ENCODE measurements at places on chromosomes 5 and 9.

DNA sequence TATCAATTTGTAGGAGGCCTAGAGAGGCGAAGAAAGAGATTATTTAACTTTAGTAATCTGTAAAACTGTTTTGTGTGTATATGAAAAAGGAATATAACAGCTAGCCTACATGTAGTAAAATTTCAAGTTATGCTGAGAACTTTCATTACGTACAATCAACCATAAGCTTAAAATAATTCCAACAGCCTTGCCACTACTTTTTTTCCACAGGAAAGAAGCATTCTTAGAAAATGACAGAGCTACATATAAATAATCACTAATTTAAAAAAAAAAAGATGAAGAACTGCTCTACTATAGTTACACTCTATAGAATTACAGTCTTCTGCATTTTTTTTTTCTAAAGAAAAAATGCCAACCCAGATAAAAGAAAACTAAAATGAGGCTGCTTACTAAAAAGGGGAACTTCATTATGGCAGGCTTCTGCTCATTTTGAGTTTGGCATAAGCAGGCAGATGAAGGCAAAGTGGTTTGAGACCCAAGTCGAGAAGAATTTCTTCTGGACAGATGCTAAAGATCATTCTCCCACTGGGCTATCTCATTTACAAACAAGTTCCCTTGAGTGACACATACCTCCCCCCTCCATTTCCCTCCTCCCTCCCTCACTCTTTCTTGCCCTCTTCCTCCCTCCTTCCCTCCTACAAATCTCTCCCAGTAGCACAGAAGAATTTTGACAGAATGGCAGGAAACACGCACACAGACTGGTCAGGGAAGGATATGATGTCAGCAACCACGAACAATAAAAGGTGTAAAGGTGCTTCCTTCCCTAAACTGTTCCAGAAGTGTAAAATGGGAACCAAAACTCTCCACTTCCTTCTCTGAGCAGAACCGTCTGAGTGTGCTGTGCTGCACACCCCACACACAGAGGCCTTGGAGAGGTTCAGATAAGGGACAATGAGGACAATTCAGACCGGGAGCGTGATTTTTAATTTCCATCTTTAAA is 56.1 kb downstream of the MEF2C start:
- DNase-seq, result no peak

- DNase-seq, result no peak
Observed at GRCh38 chr9:88831713-88832407, 159.4 kb upstream of the S1PR3 start.

- DNase-seq, result no peak
Observed at GRCh38 chr9:130830231-130830760, 4.8 kb upstream of the ABL1 start.

DNA sequence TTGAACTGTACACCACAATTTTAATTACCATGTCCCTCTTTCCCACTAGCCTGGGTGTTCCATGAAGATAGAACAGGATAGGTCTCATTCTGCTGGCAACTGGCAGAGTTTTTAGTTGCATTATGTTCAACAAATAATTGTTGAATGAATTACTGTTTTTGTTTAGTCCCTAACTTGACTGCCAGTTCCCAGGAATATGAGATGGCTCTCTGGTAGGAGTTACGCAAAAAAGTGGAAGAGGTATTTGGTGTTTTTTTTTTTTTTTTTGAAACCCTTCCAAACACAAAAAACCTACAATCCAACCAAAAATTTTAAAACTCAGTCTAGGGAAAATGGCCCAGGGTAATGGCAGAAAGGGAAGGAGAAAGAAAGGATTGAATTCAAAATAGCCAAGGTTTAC is 153.6 kb downstream of the GNAQ start:
- DNase-seq, result no peak

DNA sequence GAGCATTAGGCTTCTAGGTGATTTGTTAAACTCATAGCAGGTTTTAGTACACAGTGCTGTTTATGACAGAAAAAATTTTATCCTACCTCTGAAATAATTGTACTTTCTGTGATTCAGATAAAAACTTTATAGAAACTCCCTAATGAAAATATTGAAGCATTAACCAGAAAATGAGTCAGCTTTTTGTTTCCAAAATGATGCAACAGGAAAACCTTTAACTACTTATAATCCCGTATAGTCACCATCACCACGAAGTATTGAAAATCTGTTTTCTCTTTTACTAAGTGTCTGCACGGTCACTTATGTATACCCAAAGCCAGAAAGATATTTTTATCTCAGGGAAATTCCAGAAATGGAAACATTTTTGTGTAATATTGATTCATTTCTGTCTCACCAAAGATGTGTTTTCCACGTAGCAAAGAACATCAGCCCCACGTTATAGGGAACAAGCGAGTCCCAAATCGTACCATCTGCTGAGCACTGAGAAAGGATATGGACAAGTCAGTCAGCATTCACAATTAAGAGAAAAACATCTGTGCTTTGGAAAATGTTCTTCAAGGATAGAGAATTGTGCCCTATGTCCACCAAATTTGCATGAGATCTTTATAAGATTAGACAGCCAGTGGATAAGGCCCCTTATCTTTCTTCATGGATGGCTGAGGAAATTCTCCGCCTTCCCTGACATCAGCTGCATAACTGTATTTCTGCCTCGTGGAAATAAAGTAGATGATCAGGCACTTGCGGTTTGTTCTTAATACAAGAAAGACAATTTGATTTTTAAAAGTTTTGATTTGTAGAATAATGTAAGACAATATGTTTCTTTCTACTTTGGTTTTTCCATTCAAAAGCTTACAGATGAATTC is 41.9 kb downstream of the TNFAIP8 start:
- DNase-seq, result no peak

GRCh38 chr5:949815-950560 is 57.3 kb downstream of the TRIP13 start:
- no peak for DNase-seq

DNA sequence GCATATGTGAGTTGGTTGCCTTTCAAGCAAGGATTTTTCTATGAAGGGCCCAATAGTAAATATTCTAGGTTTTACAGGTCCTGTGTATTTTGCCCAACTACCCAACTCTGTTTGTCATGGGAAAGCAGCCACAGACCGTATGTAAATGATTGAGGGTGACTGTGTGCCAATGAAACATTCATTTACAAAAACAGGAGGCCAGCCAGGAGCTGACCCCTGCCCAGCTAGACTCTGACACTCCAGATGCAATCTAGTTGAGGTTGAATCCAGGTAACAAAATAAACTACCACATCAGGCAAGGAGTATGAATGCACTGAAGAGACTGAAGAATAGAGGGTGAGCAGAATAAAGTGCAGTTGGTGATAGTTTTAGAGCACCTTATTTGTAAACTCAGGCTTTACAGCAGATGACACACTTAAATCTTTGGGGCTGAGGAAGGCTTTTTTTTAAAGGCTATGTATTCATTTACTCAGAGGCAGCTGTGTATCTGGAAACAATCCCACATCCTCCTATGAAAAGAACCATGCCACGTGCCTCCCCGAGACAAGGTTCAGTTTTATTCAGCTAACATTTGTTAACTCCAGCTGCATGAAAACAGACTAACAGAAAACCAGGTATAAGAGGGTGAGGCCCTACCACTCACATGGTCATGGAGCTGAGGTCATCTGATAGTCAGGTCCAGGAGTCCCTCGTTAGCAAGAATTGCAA is 60.7 kb downstream of the SLC1A1 start:
- DNase-seq, result no peak

- no peak for DNase-seq
Observed at GRCh38 chr5:77492653-77493000, 511 bp upstream of the WDR41 start.

GRCh38 chr9:16553869-16554540 is 316.5 kb downstream of the BNC2 start:
- DNase-seq, result no peak

GRCh38 chr5:148740079-148740858 is 85.9 kb upstream of the HTR4 start:
- no peak for DNase-seq

DNA sequence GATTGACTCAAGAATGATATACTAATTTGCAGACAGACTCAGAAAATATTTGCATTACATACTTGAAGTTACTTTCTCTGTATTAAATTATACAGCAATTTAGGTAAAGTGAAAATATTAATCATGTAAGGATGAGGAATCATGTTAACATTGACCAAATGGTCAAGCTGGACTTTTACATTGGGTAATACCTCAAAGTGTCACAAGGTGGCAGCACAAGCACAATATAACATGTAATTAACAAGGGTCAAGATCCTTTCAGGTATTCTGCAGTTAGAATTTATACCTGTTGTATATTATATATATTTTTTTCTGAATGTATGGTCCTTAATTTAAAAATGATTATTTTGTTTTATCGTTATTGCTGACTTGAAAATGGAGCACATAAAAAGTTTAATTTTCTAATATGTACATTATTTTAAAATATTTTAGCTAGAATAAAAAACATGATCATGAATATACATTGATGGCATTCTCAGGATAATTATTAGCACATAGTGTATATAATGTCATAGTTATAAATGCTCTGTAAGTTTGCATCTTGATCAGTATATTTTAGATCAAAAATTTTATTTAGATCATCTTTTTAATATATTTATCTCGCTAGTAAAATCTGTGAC is 8.6 kb downstream of the HAPLN1 start:
- DNase-seq, result no peak

DNA sequence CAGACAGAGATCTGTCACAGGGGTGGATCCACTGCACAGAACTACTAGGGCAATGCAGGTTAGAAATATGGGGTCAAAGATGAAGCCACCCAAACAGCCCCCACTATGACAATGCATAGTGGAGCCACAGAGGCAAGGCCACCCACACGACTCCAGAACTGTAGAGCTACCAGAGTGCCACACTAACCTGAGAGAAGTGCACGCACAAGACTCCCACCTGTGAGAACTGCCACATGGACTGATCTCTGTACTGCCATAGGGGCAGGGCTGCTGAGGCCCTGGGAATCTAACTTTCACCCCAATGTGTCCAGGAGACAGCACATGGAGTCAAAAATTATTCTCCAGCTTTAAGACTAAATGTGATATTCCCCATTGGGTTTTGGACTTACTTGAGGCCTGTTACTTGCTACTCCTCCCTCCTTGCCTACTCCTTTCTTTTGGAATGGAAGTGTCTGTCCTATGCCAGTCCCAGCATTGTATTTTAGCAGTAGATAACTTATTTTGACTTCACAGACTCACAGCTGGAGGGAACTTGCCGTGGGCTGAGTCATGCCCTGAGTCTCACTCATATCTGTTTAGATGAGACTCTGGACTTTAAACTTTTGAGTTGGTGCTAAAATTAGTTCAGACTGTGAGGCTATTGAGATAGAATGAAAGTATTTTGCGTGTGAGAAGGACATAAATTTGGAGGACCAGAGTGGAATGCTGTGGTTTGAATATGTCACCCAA is 853.3 kb downstream of the MAT2B start:
- DNase-seq, result no peak

DNA sequence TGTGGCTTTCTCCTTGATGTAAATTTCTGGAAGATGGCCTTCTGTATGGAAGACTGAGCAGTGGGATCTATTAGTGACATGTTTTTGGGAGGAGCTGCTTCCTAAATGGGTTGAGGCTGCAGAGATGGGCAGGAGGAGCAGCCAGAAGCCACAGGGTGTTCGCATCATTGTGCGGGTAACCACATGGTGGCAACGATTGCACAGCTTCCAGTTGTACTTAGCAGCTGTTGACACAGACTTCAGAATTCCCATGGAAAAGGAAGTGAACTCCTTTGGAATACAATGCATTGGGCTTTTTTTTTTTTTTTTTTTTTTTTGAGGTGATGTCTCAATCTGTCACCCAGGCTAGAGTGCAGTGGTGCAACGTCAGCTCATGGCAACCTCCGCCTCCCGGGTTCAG is 297.3 kb downstream of the NR3C1 start:
- DNase-seq, result no peak

DNA sequence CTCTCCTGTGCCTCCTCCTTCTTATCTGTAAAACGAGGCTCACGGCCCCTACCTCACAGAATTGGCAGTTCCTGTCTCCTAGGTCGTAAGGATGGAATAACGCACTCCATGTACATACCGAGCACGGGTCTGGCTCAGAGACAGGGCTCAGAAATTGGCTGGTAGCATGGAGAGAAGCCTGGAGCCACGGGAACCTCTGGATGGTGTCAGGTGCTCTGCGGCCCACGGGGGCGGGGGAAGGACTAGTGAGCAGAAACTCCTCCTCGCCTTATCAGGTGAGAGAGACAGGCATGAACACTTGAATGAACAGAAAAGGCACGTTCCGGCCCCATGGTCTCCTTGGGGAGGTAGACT is 15.4 kb upstream of the C5orf47 start:
- no peak for DNase-seq

- no peak for DNase-seq
Observed at GRCh38 chr5:580436-580835, 31.7 kb upstream of the CEP72 start.

DNA sequence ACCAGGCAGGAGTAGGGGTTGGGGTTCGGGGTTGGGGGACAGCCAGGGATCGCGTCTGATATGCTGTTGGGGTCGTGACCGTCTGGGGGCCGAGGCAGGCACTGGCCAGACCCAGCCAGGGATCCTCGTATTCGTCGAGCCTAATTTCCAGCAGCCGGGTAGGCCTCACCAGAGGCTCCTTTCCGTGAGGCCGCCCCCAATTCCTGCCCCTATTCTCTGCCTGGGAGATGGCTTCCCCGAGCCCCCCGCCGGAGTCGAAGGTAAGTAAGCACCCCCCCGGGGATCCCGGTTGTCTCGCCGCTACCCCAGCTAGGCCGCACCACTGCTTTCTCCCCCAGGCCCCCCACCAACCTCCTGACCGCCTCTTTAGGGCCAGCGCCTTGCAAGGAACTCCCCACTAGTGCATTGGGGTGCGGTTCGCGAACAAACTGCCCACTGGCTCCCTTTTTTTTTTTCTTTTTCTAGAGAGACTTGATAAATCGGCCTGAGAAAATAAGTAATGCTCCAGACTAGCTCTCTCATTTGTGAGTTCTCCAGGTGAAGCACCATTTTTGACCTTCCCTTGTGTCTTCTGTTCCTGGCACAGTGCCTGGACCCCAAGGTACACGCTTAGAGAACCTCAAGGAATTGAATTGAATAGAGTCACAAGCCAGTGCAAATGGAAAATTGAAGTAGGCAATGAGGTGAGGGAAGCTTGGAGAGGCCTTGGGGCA is 435 bp downstream of the ZNF189 start:
- DNase-seq, result no peak

GRCh38 chr5:171152382-171152781 is 156.7 kb upstream of the TLX3 start:
- DNase-seq, result no peak

DNA sequence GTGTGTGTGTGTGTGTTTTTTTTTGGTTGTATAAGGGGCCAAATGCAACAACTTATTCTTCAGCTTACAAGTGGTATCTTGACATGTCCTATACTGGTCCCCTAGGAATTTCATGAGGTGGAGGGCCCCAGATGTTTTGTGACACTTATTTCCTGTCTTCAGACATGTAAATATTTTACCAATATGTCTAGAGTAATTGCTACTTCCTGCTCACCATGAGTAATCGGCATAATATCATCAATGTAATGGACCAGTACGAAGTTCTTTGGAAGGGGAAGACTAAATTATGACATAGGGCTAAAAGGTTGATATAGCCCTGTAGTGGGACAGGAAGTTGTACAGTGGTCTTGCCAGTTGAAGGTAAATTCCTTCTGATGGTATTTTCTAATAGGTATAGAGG is 3.7 kb upstream of the OTULIN start:
- no peak for DNase-seq
